Activated T-helper 1 cell treated with anti-CD3 and anti-CD28 coated beads, Interleukin-12 subunit alpha, Interleukin-12 subunit beta, Interleukin-2, Interleukin-4 antibody, amounts not matched to agents 30 ng/mL and 10 ng/mL and 1 ng/mL, durations not matched to agents 14 hours and 24 hours and 36 hours (primary cell): ENCODE measurements at places on chromosomes 16 and 17. TPM values are rescaled to one million over a fixed set of nuclear protein-coding genes. Genes with fewer than 3 reads are reported as not detected.

The SLC16A11 gene
- 0.34 and 0.47 TPM in 2 replicates for total RNA-seq

The TBC1D3 gene
- total RNA-seq, result not detected in 2 replicates

The KCNJ2 gene
- total RNA-seq, result 0.05 TPM in 1 of 2 replicates, not detected in the other

The SEC14L1 gene
- total RNA-seq, result 77.6 and 81.9 TPM in 2 replicates

The PRSS33 gene
- total RNA-seq, result 0.10 TPM in 1 of 2 replicates, not detected in the other

The SMIM36 gene
- total RNA-seq, result not detected in 2 replicates

The NPB gene
- 0.24 and 0.31 TPM in 2 replicates for total RNA-seq

The CX3CL1 gene
- not detected in 2 replicates for total RNA-seq

The GAS2L2 gene
- 0.08 TPM in 1 of 2 replicates, not detected in the other for total RNA-seq

The GUCY2D gene
- total RNA-seq, result not detected in 2 replicates

The CA7 gene
- total RNA-seq, result 0.13 and 0.39 TPM in 2 replicates

The MYH1 gene
- total RNA-seq, result not detected in 2 replicates

The EFCAB13 gene
- 2.4 and 2.8 TPM in 2 replicates for total RNA-seq

The ACSM5 gene
- not detected in 2 replicates for total RNA-seq

The ROGDI gene
- total RNA-seq, result 3.3 and 3.5 TPM in 2 replicates

The CACNG3 gene
- total RNA-seq, result not detected in 2 replicates

The EVI2A gene
- total RNA-seq, result 46.3 and 47.9 TPM in 2 replicates

The ABCA10 gene
- total RNA-seq, result 0.44 TPM in 2 replicates

The SDR42E1 gene
- total RNA-seq, result 5.7 and 5.9 TPM in 2 replicates

The RAPGEFL1 gene
- total RNA-seq, result 11.8 and 13.0 TPM in 2 replicates

The ABCA8 gene
- not detected in 2 replicates for total RNA-seq

The NPIPB13 gene
- total RNA-seq, result 11.0 and 20.0 TPM in 2 replicates

The NPIPA8 gene
- total RNA-seq, result 0.29 and 0.44 TPM in 2 replicates

The CDRT4 gene
- total RNA-seq, result 2.1 and 2.4 TPM in 2 replicates

The GP1BA gene
- total RNA-seq, result not detected in 2 replicates

The EVI2B gene
- 21.7 and 25.1 TPM in 2 replicates for total RNA-seq

The KRT20 gene
- total RNA-seq, result not detected in 2 replicates

The TEDC2 gene
- 41.0 and 43.9 TPM in 2 replicates for total RNA-seq

The RHBDF1 gene
- total RNA-seq, result 0.52 and 0.96 TPM in 2 replicates

The NOD2 gene
- total RNA-seq, result 6.7 and 7.3 TPM in 2 replicates

The PPY gene
- not detected in 2 replicates for total RNA-seq

The CCDC200 gene
- total RNA-seq, result 0.32 and 0.47 TPM in 2 replicates

The CACNA1H gene
- 0.12 and 0.18 TPM in 2 replicates for total RNA-seq

The C16orf95 gene
- total RNA-seq, result 9.9 and 10.9 TPM in 2 replicates

The RCVRN gene
- total RNA-seq, result not detected in 2 replicates

The KCTD19 gene
- total RNA-seq, result 0.22 and 0.62 TPM in 2 replicates

The THAP11 gene
- 43.0 and 49.5 TPM in 2 replicates for total RNA-seq

The RASD1 gene
- total RNA-seq, result 10.1 and 12.9 TPM in 2 replicates

The SLC38A8 gene
- not detected in 2 replicates for total RNA-seq

The NGFR gene
- total RNA-seq, result 0.13 and 0.20 TPM in 2 replicates

The TRPV3 gene
- total RNA-seq, result 0.26 and 0.51 TPM in 2 replicates

The MOSMO gene
- 12.7 and 16.3 TPM in 2 replicates for total RNA-seq
